ENCODE measurements at places on chromosomes 5 and 9.

DNA sequence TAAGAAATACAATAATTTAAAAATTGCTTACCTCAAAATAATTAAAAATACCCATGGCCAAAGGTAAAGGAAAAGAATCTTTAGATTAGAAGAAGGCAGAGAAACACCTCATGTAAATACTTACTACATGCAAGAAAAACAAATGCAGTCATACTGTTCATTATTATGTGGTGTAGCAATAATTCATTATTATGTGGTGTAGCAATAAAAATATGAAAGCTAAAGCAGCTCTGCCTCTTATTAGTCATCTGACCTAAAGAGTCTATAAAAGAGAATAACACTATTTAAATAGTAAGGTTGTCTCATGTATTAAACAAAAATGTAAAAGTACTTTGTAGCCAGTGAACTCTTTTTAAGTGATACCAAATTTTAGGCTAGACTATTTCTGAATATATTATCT, 6.6 kb downstream of the DTWD2 start:
- DNase-seq: no peak

DNA sequence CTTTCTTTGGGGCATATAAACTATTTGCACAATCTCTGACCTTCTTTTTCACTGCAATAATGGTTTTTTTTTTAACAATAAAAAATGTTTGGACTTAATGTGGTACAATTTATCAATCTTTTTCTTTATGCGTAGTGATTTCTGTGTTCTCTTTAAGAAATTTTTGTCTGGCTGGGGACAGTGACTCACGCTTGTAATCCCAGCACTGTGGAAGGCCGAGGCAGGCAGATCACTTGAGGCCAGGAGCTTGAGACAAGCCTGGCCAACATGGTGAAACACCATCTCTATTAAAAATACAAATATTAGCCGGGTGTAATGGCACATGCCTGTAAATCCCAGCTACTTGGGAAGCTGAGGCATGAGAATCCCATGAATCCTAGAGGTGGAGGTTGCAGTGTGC, 72.3 kb downstream of the STK32A start:
- DNase-seq: no peak

- no peak for DNase-seq
Measured at GRCh38 chr5:76831110-76831452, 12.3 kb downstream of the F2RL1 start.

DNA sequence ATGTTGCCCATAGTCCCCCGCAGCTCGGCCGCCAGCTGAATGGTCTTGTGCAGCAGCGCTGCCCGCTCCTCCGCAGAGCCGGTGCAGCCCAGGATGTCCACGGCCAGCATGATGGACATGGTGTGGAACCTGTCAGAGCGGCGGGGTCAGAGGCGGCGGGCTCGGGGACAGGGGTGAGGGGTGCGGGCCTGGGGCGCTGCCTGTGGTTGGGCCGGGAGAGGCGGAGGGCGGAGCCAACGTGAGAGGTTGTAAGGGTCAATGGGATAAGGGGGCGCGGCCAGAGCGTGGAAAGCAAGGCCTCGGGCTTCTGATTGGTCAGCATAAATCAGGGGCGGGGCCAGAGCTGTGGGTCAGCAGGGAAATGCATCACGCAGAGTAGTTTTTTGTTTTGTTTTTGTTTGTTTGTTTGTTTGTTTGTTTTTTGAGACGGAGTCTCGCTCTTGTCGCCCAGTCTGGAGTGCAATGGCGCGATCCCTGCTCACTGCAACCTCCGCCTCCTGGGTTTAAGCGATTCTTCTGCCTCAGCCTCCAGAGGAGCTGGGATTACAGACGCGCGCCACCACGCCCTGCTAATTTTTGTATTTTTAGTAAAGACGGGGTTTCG, 6.8 kb upstream of the TOR2A start:
- DNase-seq: no peak

- no peak for DNase-seq
Measured at GRCh38 chr5:132971483-132972435, 8.3 kb upstream of the AFF4 start.

DNA sequence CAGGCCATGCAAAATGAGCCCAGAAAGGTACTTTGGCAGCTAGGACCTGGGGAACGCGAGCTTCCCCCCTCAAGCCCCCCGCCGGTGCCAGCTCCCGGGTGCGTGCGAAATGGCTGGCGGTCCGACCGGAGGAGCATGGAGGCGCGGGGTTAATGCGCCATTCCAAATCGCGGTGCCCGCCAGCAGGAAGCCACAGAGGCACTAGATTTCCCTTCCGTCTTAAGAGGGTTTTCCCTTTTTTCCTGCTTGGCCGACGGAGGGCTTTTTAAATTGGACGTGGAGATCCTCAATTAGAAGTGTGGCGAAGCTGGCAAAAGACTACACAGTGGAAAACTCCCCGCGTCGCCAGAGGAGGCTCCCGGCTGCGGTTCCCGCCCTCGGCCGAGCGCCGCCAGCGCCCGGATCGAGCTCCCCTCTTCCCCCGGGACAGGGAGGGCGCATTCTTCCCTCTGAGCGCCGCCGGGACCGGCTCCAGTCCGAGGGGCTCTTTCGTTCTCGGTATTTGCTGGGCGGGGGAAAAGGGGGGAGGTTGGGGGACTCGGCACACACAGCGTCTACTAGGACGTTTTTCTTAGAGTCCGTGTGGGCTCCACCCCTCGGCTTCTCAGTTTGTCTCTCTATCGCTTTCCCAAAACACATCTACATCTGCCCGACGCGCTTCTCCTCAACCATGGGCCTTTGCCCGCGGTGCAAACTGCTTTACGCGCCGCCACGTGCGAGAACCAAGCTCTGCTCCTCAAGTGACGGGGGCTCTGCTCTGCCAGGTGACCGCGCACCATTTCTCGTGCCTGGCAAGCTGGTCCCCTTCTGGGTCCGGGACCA, 3.0 kb downstream of the GDNF start:
- DNase-seq: peak; percentile 40

GRCh38 chr5:179309383-179309670, 35.9 kb downstream of the ADAMTS2 start:
- DNase-seq: no peak

GRCh38 chr5:157213527-157214243, 33.0 kb downstream of the ITK start:
- DNase-seq: no peak

GRCh38 chr5:54098267-54098666, 212.1 kb downstream of the ARL15 start:
- no peak for DNase-seq

GRCh38 chr9:92611621-92612285, 58.2 kb downstream of the IPPK start:
- DNase-seq: no peak

DNA sequence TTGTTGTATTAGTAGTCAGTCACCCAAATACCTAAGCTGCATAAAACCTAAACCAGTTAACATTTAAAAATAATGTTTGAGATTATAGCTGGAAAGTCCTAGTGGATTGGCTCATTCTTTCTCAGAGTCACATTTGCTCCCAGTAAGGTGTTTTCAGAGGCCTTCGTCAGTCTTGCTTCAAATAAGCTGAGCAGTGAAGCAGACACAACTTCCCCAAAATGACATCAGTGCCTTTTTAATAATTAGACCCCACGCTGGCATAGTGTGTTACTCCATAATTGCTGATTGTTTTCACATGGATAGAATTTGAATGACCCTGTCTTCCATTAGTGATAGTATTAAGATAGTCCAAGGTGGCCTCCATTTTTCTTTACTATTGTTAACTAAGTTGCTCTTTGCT, 245.8 kb downstream of the PJA2 start:
- no peak for DNase-seq

All from GM13977 (cell line).